ENCODE measurements at places on chromosomes 16 and 17.

- DNase-seq = no peak
Observed at GRCh38 chr16:67931712-67932461, at the start of gene CTRL. Gene CTRL (minus strand): TSS chr16:67931862. CDS start chr16:67931852, 10 bp downstream.

DNA sequence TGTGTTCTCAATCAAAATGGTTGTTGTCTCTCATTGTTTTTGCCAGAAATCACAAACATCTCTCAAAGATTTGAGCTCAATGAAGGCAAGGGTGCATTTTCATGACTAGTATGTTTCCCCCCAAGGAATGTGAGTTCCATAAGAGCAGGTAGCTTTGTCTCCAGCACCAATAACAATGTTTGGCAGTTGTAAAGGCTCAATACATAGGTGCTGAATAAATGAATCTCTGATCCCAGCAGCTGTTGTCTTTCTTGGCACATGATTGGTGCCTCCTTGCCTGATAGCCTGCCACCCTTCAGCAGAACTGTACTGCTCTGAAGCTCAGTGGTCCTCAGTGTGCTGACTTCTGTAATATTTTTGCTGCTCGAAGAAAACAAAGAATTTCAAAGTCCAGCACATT, 103.1 kb upstream of the CDH11 start:
- DNase-seq = no peak

- DNase-seq = no peak
Observed at GRCh38 chr17:34542700-34543336, 36.6 kb upstream of the TMEM132E start.

GRCh38 chr17:7026471-7027115, 3.7 kb downstream of the BCL6B start:
- no peak for DNase-seq

- no peak for DNase-seq
Observed at GRCh38 chr16:22743401-22743800, 70.6 kb upstream of the HS3ST2 start.
